GM23338 (cell line): ENCODE measurements at places on chromosomes 2 and 18.

- no peak for DNase-seq
These were observed 37.4 kb downstream of the BIN1 start for GRCh38 chr2:127069536-127069935.

DNA sequence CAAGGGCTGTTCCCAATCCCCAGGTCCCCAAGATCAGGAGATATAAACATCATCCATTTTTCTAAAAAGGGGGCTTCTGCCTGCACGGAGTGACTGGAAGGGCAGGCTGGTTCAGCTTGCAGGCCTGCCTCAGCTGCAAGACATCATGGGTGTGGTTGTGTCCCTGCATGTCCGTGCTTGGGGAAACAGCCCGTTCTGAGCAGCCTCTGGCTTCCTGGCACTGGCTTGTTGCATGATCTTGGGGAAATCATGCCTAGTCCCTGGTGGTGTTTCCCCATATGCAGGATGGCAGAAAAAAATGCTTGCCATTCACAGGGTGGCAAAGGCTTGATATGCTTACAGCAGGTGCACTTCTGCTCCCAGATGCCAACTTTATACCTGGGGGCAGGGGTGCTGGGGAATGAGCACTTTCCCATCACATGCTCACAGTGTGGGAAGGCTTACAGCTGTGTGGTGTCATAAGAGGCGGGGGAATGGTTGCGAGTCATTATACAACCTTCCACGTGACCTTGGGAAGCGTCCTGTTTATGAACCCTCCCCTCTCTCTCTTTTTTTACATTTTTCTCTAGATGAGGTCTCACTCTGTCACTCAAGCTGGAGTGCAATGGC, 7.2 kb downstream of the PCARE start:
- DNase-seq: no peak

DNA sequence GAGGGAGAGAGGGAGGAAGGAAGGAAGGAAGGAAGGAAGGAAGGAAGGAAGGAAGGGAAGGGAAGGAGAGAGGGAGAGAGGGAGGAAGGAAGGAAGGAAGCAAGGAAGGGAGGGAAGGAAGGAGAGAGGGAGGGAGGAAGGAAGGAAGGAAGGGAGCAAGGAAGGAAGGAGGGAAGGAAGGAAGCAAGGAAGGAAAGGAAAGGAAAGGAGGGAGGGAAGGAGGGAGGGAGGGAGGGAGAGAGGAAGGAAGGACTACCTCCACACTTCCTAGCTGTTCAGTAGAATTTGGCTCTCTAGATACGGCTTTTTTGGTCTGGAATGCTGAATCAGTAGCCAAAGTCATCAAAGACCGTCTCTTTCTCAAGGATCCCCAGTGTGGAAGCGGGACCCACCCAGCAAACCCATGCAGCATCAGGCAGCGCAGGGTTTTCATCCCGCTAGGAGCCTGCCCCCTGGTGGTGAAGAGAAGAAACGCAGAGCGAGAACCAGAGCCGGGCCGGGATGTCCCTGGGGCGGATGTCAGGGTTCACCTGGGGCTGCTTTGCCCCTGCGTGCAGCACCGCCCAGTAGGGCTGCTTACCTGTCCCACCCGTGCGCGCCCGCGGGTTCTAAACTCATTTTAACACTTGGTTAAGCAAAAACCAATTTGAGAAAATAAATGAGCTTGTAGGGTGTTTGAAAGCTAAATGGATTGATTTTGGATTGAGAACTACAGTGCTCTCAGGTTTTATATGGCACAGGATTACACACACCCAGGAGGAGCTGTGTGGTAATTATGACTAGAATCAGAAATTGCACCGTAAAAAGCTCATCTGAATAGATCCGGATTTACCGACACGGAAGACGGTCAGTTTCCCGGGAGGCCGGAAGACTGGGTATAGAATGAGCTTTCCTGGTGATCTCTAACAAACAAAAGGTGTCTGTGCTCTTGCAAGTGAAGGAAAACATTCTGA, 48.1 kb upstream of the ARL4C start:
- DNase-seq: peak; percentile 88

GRCh38 chr18:45755934-45756333, 32.0 kb downstream of the SLC14A1 start:
- DNase-seq: no peak

DNA sequence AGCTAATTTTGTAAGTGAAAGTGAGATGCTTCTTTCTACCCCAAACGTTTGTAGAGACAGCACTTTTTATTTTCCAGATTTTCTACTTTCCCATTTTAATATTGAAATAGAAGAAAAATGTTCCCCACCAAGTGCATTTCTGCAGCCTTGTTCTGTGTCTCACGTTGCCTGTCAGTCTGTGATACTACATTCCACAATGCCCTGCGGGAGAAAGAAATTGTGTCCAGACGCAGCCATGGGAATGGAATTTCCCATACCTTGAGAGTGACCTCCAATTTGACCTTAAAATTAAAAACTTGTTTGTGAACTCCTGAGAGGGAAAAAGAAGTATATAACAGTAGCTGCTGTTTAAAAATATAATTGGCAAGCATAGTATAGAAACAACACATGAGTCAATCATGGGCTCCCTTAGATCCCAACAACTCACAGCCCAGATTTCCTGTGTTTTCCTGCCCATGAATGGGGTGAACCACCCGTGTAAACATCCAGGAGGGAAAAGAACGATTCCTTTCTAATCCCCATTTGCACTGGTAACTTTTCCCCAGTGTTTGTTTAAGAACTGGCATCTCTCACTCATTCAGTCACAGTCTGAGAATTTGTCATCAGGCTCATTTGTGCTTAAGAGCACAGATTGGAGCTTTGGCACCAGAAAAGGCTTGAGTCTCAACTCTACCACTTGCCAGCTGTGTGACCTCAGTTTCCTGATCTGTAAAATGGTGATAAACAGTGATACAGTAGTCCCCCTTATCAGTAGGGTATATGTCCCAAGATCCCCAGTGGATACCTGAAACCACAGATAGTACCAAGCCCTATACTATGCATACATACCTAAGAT, 166.1 kb upstream of the ZNF521 start:
- no peak for DNase-seq
